Ascending aorta (tissue), 2 donors: ENCODE measurements at places on chromosomes 5 and 9. TPM values are rescaled to one million over a fixed set of nuclear protein-coding genes. Genes with fewer than 3 reads are reported as not detected.
A peak's percentile ranks its signal among the peaks of the same experiment; 100 is the strongest.

The PTGS1 gene
- 13.0 TPM for total RNA-seq

The LRRTM2 gene
- total RNA-seq, result not detected

The MAMDC4 gene
- 5.0 TPM for total RNA-seq

DNA sequence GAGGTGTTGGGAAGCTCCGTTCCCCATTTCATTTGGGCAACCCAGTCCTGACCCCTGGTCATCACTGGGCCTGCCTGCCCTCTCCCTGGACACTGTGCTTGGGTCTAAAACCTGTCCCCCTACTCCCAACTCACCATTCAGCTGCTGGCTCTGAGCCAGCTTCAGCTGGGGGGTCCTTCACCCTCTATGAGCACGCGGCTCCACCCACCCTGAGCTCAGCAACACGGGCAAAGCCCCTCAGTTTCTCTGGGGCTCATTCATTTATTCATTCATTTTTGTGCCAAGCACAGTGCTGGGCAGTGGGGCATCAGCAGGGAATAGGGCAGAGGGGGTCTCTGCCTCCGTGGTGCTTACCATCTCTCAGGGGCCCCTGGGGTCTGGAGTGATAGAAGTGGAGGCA, 199.8 kb upstream of the MVB12B start:
- peak; percentile 50 for DNase-seq
- no peak overlapping the region for H3K4me3 ChIP-seq
- no peaks in the 10 kb centered on the region for H3K27me3 ChIP-seq
- H3K36me3 ChIP-seq, result no peaks in the 10 kb centered on the region

DNA sequence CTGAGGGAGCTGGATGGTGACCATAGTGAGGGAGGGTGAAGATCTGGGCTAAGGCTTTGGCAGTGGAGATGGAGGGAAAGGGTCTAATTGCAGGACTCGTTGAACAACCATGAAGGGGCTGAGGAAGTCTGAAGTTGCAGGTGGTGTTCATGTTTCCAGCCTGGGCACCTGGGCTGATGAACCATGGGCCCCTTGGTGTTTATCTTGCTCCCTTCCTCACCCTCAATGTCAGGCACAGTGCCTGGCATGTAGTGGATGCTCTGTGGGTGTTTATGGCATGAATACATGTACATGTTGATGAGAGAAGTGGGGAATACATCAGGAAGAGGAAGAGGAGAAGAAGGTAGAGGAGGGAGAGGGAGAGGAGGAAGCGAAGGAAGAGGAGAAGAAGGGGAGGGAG, 31.3 kb upstream of the COL15A1 start:
- H3K36me3 ChIP-seq, result no peaks in the 10 kb centered on the region
- H3K4me1 ChIP-seq, result no peaks in the 10 kb centered on the region
- no peak overlapping the region for H3K4me3 ChIP-seq

GRCh38 chr9:137009938-137010732, 13.8 kb upstream of the CLIC3 start:
- no peak for DNase-seq
- H3K4me1 ChIP-seq, result no peaks in the 10 kb centered on the region
- H3K27me3 ChIP-seq, result no peaks in the 10 kb centered on the region
- no peak overlapping the region for H3K4me3 ChIP-seq

GRCh38 chr5:116814626-116815385, 240.2 kb upstream of the SEMA6A start:
- no peaks in the 10 kb centered on the region for H3K27me3 ChIP-seq
- H3K4me1 ChIP-seq, result no peaks in the 10 kb centered on the region
- no peak overlapping the region for H3K27ac ChIP-seq
- no peaks in the 10 kb centered on the region for H3K36me3 ChIP-seq
- DNase-seq, result no peak
